Kasumi-1 (cell line): ENCODE measurements at places on chromosomes 12 and 14.

DNA sequence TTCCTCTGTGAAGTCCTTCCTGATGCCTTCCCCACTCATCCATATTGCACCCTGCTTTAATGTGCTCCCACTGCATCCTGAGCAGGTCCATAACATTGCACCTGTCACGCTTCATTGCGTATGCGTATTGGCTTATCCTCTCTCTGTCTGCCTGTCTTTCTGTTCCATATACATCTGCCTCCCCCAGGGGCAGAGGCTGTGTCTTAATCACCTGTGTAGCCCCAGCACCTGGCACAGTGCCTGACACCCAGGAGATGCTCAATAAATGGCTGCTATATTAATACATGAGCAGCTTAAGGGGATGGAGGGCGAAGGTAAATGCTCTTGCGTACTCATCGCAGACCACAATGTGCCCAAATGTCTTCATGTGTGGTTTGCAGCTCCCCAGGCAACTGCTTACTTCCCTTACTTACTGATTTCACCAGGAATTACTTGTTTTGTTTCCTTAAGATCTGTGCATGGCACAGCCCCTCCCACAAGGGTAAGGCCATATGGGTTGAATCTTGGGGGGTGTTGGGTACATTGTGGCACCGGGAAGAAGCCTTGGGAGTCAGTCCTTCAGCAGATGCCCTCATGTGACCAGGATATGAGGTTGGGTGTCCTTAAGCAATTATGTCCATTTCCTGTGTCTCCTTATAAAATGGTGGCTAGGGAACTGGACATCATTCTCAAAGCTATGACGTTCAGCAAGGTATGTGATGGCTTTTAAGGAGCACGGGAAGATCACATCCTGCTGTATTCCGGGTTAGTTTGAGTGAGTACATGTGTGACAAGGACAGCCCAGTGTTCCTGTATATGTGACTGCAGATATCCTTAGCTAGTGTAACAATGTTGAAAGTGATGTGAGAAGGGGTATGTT is 848 bp upstream of the CPNE6 start:
- no peak for DNase-seq

DNA sequence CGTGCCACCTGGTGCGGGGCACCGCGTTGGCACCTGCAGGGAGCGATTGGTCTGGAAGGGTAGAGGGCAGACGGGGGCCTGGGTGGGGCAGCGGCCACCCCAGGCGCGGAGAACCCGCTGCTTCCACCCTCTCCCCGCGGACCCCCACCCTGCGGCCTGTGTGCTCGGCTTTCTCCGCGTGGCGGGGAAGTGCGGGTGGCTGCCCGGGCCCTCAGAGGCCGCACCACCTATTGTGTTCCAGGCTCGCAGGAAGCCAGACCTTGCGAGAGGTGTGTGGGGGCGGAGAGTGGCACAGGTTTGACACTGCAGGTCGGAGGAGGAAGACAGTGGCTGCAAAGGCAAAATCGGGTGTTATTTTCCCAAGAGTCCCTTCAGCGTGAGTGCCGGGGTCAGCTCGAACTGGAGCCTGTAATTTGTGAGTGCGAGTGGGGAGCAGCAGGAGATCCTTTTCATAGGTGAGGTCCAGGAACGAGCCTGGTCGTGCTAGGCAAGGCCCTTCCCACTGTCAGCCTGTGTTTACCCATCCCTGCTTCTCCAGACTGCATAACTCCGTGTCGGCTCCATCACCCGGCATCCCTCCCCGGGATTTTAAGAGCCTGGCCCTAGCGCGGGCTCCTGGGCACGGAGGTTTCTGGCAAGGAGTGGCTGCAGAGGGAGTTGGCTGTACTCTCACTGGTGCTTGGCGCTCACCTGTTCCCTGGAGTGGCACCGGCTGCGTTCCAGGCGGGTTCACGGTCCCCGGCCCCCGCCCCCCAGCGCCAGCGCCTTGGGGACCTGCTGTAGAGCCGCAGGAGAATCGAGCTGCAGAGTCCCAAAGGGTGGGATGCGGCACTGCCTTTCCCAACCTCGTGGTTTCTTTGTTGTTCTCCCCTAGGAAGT is 935 bp downstream of the TBC1D30 start:
- DNase-seq, result no peak

DNA sequence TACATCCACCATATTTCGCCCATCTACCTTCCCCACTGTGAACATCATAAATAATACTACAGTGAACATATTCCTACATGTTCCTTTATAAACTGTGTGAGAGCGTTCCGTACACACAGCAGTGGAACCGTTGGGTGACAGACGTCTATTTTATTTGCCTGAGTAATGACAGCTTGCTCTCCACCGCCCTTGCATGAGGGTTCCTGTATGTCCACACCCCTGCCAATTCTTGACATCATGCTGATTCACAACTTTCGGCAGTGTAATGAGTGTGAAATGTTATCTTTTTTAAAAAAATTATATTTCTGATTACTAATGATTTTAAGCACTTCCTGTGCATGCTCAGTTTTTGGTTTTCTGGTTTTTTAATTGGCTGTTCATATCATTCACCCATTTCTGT is 4.3 kb upstream of the RAD52 start:
- no peak for DNase-seq

DNA sequence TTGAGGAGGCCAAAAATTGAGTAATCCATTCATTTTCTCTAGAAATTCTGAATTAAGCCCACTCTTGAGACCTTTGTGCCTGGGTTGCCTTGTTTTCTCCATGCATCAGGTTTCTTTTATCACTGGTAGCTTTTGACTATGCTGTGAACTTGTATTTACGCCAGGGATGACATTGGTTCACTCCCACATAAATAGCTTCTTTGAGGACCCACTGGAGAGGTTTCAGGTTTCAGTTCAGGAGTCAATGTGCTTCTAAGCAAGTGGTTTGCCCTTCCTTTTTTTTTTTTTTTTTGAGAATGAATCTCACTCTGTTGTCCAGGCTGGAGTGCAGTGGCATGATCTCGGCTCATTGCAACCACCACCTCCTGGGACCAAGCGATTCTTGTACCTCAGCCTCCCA is 10.2 kb upstream of the SLC17A8 start:
- no peak for DNase-seq

GRCh38 chr12:85188619-85189018 is 91.4 kb upstream of the ALX1 start:
- no peak for DNase-seq

- no peak for DNase-seq
Observed at GRCh38 chr14:99930420-99931274, 134.6 kb upstream of the EVL start.

DNA sequence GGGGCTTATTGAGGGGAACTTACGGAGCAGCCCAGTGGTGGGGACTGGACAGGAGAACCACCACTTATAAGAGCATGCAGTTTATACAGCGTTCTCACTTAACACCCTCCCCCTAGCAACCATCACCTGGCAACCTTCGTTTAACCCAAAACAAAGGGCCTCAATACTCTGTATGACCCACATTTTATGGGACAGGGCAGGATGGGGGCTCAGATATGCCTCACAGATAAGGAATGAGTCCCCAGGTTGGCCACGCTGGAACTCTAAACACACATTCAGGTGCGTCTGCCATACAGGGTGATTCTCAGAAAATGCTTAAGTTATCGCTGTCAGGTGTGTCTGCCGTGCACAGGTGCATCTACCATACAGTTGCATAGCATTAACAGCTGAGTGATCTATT is 99.2 kb downstream of the GCH1 start:
- no peak for DNase-seq

DNA sequence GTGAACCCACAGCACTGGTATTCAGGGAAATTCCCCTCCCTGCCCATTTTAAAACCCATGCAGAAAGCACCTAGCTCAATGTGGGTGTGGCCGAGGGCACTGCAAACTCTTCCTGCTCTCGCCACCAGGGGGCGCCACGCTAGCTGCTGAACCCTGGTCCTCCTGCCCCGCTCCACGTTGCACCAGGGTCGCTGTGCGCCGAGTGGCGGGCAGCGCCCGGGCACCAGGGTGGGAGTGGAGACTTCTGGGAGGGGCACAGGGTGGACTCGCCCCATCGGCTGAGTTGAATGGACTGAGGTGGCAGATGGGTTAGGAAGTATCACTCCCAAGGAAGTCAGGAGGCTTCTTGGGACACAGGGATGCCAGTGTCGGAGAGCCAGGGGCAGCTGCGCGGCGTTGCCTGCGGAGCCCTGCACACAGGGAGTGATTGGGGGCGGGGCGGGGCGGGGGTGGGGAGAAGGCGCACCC is 48.1 kb upstream of the BCL11B start:
- peak; percentile 69 for DNase-seq

GRCh38 chr12:64082116-64082515 is 140.0 kb downstream of the KICS2 start:
- no peak for DNase-seq

GRCh38 chr14:94770251-94770749 is 387 bp upstream of the GSC start:
- no peak for DNase-seq

DNA sequence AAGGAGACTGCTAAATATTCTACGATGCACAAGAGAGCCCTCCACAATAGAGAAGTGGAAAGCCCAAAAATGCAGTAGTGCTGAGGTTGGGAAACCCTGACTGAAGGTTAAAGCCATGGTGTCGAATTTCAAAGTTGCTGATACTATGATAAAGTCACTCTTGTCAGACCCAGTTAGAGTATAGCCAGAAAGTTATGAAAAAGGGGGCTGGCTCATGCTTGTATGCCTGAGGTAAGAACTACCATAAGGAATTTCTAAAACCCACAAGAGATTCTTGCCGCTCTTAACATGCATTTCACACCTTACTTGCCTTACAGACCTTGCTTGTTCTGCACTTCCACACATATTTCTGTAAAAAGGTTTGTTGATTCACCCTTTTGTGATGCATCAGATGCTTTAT is 184.6 kb downstream of the SLC6A15 start:
- peak; percentile 86 for DNase-seq

- DNase-seq, result no peak
Observed at GRCh38 chr14:89620436-89620835, 203.4 kb upstream of the FOXN3 start.

DNA sequence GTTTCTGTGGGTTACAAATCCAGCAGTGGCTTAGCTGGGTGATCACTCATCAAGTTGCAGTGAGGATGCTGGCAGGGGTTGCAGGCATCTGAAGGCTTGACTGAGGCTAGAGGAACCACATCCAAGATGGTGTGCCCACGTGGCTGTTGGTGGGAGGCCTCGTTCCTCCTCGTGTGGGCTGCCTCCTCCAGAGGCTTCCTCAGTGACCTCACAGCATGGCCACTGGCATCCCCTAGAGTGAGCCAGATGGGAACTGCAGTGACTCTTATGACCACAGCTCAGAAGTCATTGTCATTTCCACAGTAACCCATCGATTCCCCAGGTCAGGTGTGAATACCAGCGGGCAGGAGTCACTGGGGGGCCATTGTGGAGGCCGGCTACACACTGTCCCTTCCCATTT is 17.8 kb downstream of the AACS start:
- no peak for DNase-seq

DNA sequence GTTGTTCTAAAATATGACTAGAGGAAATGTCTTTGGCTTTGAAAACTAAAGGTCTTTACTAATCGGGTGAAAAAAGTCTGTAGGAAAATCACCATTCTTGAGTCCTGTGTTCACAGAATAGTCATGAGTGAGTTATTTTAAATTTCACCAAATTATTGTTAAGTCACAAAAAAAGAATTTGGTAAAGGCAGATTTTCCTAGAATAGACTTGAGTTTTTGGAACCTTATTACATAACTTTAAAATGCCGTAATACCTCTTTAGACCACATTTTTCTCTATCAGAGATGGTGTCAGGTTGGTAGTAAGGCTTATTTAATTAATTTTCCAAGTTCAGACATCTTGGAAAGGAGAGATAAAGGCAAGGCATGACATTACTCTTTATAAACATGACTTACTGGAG is 184.7 kb upstream of the GARIN2 start:
- DNase-seq, result no peak

DNA sequence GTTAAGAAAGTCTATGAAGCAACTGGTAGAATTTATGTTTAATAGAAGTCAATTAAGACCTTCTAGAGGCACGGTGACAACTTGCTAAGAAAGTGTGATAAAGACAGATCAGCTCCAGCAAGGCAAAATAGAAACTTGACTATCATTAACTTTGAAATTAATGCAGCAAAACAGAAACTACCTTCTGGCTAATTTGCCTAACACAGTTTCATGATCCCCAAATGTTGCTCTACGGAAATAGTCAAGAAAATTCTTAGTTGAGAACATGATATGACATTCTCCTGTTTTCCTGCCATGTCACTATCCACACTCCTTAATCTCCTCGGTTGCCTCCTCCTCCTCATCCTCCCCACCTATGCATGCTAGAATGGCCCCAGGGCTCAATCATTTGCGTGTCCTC is 4.2 kb downstream of the DENND5B start:
- no peak for DNase-seq

GRCh38 chr14:81562818-81563217 is 29.2 kb upstream of the SEL1L start:
- DNase-seq, result no peak

GRCh38 chr12:131755305-131756113 is 44.6 kb downstream of the SFSWAP start:
- DNase-seq, result peak; percentile 67

GRCh38 chr14:42918615-42919014 is 1311.9 kb downstream of the LRFN5 start:
- DNase-seq, result no peak

GRCh38 chr14:36207500-36207899 is 31.0 kb upstream of the PTCSC3 start:
- DNase-seq, result peak; percentile 35

DNA sequence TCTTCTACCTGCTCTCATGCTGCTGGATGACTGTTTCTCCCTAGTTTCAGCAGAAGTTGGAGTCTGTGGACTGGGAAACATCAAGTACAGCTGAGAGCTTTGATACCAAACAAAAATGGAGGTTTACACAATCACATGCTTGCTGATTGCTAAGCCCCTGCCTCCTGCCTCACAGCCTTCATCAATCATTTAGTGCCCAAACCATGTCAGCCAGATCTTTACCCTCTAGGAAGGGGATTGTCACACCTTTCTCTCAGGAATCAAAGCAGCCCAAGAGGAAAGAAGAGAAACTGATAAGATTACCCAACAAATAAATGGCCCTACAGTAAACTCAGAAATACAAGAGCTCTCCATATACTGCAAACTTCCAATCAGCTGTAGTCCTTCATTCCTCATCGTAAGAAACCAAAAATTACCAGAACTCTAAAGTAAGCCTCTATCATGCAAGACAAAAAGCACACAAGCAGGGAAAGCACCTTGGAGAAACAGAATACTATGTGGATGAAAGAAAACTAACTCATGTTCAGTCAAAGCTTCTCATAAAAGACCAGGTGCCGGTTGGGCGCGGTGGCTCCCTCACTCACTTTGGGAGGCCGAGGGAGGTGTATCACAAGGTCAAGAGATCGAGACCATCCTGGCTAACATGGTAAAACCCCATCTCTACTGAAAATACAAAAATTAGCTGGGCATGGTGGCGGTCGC is 63.6 kb upstream of the RESF1 start:
- no peak for DNase-seq

DNA sequence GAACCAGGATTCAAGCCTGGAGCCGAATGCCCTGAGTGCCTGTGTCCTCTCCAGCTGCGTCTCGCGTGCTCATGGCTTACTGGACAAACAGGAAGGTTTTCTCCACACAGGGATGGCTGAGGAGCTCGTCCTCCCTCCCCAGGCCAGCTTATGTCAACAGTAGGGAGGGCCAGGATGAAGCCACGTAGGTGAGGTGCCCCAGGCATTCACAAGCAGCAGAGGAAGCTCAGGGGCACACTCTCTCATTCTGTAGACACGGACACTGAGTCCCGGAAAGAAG is 49.3 kb downstream of the TRPV4 start:
- DNase-seq, result no peak
